ENCODE measurements at places on chromosomes 12 and 14. TPM values are rescaled to one million over a fixed set of nuclear protein-coding genes. Genes with fewer than 3 reads are reported as not detected.

Gene IL23A
- total RNA-seq: not detected

Gene MMP19
- 39.7 TPM for total RNA-seq

Gene PYGL
- total RNA-seq: 45.5 TPM

Gene DLK1
- total RNA-seq: not detected

Gene INSM2
- total RNA-seq: not detected

Gene SDSL
- total RNA-seq: 5.5 TPM

DNA sequence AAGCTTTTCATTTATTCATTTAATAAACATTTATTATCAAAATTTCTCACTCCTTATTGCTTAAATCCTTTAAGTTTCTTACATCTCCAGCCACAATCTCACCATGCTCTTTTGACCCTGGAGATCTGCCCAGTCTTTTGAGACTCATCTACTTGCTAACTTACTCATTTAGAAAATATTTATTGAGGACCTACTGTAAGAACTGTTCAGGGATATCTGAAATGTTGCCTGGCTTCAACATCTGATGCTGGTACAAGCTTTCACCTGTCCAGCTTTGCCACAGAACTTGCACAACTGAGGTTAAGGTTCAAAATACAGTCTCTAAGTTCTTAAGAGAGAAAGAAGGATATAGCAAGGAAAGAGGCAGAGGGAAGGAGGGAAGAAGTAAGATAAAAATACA is 17.5 kb upstream of the GXYLT1 start:
- DNase-seq: no peak

DNA sequence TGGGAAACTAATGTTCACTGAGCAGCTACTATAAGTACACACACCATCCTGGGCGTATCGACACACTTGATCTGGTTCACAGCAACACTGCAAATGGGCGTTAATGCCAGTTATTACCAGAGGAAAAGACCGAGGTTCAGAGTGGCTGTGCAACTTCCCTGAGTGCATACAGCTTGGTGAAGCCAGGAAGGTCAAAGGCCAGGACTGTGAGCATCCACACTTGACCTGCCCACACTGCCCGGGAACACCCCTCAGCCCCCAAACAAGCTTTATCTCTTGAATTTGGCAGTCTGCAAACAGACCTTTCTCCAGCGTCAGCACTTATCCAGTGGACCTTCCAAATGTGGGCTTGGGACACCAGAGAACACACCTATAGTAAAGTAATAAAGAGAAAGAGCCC is 312.6 kb downstream of the BCL11B start:
- no peak for DNase-seq

DNA sequence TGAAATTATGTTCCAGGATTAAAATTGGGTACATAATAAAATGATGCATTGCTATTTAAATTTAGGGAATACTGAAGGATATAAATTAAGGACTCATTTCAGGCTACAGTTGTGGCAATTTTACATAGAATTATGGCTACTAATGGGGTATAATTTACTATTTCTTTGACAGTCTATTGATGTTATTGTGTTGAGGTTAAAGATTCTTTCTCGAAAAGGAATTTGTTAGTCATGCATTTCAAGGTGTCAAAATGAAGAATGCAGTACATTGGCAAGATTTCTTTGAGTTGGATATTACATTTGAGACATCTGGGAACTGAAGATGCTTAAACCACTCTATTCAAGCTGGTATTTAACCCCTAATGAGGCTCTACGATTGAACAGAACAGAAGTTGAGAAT is 28.3 kb downstream of the SLC5A8 start:
- DNase-seq: no peak

GRCh38 chr14:74946659-74947281 is 8.6 kb downstream of the PGF start:
- peak; percentile 81 for DNase-seq

- DNase-seq: no peak
Observed at GRCh38 chr12:121806546-121807423, 3.0 kb downstream of the SETD1B start.

GRCh38 chr12:17875230-17875629 is 214.8 kb downstream of the RERGL start:
- DNase-seq: no peak

GRCh38 chr12:11854011-11854499 is 204.6 kb downstream of the ETV6 start:
- no peak for DNase-seq

GRCh38 chr12:29253906-29254625 is 105.0 kb downstream of the FAR2 start:
- no peak for DNase-seq

DNA sequence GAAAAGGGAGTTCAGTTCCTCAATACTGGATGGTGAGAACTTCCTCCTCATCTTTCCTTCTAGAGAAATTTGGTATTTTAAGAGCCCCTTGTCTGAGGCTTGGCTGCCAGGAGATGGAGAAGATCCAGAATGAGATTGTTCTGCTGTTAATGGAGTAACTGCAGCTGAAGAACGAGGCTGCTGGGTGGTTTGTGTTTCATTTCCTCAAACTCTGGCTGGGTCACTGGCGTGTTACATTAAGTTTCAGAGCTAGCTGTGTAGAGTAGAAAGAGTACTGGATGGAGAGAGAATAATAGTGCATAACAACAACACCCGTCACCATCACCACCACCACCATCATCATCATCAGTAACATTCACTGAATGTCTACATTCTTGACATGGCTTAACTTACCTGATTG is 325.0 kb upstream of the TBX3 start:
- DNase-seq: no peak

DNA sequence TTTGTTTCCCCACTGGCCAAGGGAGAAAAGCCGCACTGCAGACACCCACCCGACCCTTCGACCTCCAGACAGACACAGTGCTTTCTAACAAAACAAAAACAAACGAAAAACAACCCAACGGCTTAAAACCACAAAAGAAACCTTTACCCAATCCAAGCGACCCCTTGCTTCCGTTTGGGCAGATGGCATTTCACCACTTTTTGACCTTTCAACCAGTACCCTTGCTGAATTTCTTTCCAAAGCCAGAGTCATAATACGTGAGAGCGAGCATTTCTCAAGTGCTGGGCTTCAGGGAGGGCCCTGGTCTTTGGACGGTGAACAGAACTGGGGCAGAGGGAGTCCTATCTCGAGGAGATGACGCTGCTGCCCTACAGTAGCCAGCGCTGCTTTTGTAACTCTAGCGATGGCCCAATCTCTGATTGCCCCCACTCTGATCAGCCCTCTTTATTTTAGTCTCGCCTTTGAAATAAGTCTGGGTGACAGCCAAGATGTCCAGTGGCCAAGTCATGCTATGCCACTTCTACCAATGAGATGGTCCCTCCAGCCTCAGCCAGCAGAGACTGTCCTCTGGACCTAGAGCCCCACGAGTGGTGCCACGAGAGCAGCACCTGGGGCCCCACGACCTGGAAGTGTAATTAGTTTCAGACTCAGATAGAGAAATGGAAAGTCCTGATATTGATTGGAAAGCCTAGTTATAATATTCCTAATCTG is 21.9 kb upstream of the ADIPOR2 start:
- DNase-seq: no peak

- DNase-seq: no peak
Observed at GRCh38 chr12:109605016-109605415, 31.4 kb downstream of the MVK start.

GRCh38 chr12:48982397-48983080 is 4.4 kb downstream of the WNT1 start:
- no peak for DNase-seq

GRCh38 chr14:36362648-36363047 is 42.2 kb upstream of the MBIP start:
- DNase-seq: no peak

DNA sequence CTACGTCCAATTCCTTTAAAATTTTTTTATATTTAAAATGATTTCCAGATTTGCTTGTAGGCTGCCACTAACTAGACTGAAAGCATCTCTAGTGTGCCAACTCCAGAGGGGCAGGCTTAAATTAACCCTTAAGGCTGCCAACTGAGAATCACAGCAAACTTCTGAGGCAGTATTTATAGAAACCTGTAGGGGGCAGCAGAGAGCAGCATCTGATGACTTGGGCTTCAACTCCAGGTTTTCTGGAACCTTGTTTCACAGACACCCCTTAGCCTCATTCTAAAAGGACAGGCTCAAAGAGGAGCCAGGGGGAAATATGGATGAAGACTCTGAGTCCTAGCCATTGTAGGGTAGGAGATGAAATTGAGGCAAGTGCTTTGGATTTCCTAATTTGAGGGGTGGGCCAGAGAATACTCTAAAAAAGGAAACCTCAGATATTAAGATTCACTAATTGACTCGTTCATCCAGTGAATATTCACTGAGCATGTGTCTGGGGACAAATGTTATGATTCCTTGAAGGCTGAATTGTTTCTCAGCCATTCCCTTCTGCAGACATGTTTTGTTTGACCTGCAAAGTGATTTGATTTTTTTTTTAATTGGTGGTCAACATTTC is 63.3 kb upstream of the HSPB8 start:
- no peak for DNase-seq
